ENCODE measurements at places on chromosomes 11 and 22. TPM values are rescaled to one million over a fixed set of nuclear protein-coding genes. Genes with fewer than 3 reads are reported as not detected.

The HYLS1 gene
- 6.9 TPM for polyA plus RNA-seq

The FKBP2 gene
- 124 TPM for polyA plus RNA-seq

The NXPE4 gene
- polyA plus RNA-seq = not detected

The MCM5 gene
- 28.4 TPM for polyA plus RNA-seq

The GUCY1A2 gene
- not detected for polyA plus RNA-seq

All from CD8-positive, alpha-beta memory T cell (primary cell).